ENCODE measurements at places on chromosomes 3 and 15. TPM values are rescaled to one million over a fixed set of nuclear protein-coding genes. Genes with fewer than 3 reads are reported as not detected.

Gene HRG
- total RNA-seq, result 0.11 TPM

Gene DNAJC13
- total RNA-seq, result 82.2 TPM

DNA sequence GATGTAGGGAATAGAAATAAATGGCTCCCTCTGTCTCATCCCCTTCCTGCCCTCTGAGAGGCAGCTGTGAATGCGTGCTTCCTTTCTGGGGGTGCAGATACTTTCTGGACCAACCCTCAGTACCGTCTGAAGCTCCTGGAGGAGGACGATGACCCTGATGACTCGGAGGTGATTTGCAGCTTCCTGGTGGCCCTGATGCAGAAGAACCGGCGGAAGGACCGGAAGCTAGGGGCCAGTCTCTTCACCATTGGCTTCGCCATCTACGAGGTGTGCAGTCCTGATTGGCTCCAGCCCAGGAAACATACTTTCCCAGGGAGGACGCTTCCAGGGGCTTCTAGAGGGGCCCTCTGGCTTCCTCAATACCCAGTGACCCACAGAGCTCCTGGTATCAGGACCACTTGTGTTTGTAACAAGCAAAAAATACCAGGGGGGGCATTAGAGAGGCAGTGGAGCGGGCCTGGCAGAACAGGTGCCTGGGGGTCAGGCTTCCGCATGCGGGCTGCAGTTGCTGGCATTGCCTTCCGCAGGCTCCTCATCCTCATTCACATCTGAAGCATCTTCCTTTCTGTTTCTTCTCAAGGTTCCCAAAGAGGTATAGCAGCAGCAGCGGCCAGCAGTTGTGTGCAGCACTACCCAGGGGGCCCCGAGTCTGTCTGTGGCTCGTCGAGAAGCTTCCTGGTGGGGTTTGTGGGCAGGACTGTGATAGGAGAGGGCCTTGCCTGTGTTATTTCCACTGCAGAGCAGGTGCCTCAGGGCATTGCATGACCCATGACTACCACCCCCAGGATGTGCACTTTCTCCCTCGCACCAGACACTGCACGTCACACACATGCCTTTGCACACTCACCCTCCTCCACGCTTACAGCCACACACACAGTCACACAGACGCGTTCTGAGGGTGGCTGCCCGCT lies 42.5 kb downstream of the CAPN3 start:
- DNase-seq, result no peak

DNA sequence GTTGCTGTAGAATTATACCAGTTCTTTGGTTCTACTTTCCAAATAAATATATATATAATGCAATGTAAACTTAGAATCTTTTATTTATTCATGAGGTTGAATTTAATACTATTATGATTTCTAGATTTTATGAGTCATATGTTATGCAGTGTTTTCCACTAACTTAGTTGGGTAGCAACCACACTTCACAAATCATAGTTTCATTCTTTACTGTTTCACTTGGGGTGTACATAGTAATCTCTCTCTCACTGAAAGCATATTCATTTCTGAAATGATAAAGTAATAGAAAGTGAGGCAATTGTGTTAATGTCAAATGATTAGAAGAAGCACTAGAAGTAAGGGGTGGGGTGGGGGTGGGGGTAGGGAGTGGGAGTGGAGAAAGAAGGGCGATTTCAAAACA lies 52.6 kb downstream of the IQCH start:
- no peak for DNase-seq

Gene CACNA1D
- total RNA-seq, result 37.5 TPM

- DNase-seq, result no peak
Observed at GRCh38 chr15:27993996-27994780, 104.9 kb downstream of the OCA2 start.

DNA sequence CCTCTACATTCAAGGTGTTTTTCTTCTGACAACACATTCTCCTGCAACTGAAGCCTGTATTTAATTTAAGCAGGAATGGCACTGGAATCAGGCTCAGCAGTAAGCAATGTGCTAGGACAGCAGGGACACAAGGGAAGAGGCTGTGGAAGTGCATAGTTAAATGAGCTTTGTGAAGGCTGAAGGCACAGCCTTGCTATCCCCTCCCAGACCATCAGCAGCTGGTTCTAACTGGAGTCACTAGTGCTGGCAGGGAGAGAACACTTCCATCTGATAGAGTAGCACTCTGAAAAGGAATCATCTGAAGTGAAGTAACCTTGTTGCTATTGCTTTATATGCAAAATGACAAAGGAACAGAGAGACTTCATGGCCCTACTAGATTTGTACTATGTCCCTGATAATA lies 14.7 kb downstream of the UQCC5 start:
- no peak for DNase-seq

DNA sequence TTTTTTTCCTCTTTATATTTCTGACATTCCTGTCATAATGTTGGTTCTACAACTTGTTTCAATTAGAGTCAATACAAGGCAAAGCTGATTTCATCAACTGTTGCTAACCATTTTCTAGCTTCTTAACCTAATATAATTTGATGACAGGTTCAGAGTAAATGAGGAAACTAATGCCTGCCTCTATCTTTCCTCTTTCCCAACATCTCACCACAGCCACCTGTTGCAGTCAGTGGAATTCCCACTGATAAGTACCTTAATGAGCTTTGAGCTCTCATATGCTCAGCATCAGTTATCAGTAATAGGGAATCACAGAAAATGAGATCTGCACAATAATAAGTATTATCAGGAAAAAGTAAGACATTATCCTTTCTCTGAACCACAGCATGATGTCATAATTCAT lies 241.9 kb downstream of the MEIS2 start:
- DNase-seq, result no peak

- DNase-seq, result no peak
Observed at GRCh38 chr3:127647166-127647844, 18.3 kb downstream of the PODXL2 start.

DNA sequence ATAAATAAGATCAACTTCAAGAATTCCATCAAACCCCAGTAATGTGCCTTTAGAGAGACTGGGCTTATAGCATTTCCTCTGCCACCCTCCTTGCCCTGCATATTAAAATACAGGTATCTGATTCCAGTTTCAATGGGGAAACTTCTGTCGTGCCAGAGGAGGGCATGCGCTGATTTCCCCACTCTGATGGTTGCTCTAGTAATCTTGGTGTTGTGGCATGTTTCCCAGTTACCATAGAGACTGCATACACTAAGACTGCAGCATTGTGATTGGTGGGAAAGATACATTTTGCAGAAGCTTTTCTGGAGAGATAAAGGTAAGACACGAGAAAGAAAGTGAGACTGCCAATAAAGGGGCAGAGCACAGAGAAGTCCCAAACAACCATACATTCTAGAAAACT lies 225.6 kb downstream of the TIGIT start:
- peak; percentile 60 for DNase-seq

Measured in spinal cord (tissue), 10 donors.